ENCODE measurements at places on chromosomes 4 and X.

- DNase-seq, result no peak
Observed at GRCh38 chrX:117038918-117039440, 576.2 kb upstream of the CT83 start.

DNA sequence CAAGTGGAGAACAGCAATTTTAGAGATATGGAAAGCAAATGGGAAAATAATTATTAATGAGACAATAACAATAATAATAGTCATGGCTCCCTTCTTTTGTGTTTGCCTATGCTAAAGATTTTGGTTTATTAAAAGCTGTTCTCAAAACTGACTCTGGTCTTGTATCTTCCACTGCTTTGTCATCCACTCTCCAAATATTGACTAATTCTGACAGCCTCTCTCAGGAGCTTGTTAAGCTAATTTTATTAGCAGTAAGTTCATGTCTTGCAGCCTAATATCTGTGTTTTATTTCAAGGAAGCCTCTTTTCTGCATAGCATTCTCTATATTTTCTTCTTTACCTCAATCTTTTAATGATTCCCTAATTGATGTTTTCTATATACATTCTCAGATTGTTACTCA lies 1419.8 kb downstream of the ARAP2 start:
- no peak for DNase-seq

DNA sequence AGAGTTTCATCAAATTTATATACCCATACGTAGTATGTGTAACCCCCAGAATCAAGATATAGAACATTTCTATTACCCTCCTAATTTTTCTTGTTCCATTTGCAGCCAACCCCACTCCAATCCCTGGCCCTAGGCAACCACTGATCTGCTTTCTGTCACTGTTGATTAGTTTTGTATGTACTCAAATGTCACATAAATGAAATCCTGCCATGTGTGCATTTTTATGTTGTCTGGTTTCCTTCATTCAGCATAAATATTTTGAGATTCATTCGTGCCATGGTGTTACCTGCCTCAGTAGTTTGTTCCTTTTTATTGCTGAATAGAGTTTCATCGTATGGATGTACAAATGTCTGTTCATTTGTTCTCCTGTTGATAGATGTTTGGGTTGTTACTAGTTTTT lies 126.3 kb downstream of the MID1IP1 start:
- no peak for DNase-seq

GRCh38 chr4:20273793-20274192 lies 22.1 kb downstream of the SLIT2 start:
- no peak for DNase-seq

GRCh38 chrX:21972721-21973120 lies 32.2 kb downstream of the SMS start:
- peak; percentile 53 for DNase-seq

- peak; percentile 83 for DNase-seq
Observed at GRCh38 chrX:12970691-12971202, 4.2 kb upstream of the TMSB4X start.

DNA sequence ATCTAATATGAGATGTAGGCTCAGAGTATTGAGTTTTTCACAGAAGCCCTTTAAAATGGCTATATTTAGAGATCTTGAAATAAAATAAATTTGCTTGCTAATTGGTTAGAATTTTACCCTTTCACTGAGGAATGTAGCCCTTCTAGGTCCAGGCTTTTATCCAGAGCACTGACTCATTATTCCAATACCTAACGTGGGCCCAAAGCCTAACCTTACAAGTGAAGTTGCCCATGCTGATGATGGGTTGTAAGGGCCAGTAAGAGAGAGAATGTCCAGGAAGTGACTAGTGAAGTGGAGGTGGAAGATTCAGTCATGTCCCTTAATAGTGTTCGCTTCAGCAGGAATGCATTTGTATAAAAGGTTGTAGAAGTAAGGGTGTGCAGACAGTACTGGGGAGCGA lies 155.9 kb downstream of the STIM2 start:
- DNase-seq, result no peak

GRCh38 chr4:185904381-185904780 lies 92.4 kb upstream of the SORBS2 start:
- no peak for DNase-seq

GRCh38 chrX:36218801-36219200 lies 299.3 kb downstream of the CFAP47 start:
- no peak for DNase-seq

DNA sequence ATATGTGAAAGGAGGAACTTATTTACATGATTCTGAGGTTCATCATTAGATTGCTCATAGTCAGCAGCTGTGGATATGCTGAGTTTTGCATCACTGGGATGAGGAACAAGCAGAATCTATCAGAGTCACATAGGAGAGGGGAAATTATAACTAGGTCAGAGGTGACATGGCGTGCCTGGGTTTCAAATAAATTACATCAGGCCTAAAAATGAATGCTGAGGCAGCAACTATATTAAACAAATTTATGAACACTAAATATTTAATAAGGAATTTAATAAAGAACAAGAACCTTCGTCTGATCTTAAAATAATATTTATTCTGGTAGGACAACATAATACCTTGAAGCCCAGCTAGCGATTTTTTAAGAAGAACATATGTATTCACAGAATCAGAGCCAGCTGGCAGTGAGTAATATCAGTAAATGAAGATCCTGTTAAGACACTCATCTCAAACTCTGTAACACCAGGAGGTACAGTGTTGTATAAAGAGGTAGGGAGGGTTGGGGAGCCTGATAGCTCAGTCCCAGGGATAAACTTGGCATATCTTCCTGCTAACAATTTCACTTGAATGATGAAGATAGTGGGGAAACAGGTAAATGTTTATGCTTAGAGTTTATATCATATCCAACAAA lies 60.9 kb upstream of the HS3ST1 start:
- no peak for DNase-seq

DNA sequence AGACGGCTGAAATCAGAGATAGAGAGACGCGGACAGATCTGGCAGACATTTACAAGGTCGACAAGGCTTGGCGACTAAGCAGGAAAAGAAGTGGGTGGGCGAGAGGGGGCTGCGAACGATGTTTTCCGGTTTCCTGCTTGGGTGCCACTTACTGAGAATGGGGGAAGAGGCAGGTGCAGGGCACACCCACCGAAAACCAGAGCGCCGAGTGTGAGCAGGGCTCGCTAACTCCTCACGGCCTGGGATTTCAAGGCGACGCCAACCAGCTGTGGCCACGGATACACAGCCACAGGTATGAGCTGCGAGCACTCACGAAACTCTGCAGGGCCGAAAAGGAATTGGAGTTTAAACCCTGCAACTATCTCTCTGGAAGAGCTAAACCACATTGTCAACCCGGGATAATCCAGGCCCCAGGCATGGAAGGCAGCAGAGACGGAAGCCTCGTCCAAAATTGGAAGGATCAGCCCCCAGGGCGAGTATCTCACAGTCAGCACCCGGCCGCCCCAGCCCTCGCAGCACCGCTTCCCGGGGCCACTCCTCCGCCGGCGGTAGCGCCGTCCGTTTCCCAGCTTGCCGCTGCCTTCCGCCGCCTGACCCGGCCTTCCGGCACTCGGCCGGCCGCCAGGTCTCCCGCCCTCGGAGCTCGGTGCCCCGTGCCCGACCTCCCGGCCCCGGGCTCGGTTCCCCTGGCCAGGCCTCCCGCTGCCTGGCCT lies 778 bp downstream of the CASP3 start:
- peak; percentile 70 for DNase-seq

Data from lung microvascular endothelial cell (primary cell).